SK-MEL-5 (cell line): ENCODE measurements at places on chromosomes 12 and 14. TPM values are rescaled to one million over a fixed set of nuclear protein-coding genes. Genes with fewer than 3 reads are reported as not detected.

- no peak for DNase-seq
Observed at GRCh38 chr14:102629808-102630350, 37.4 kb downstream of the RCOR1 start.

DNA sequence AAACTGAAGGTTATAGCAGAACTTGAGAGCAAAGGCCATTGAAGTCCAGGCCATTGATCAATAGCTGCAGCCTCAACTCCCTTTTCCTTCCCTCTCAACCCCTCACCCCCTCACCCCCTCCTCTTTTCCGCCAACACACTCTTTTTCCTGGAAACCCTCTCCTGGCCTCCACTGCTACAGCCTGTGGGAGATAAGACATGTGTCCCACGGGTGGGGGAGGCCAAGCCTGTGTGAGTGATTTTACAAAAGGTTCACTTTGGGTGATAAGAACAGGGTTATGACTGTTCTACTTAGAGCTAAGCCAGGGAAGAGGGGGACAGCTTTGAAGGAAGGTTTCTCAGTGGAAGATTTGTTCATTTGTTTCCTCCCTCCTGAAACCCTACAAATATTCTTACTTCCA, 9.2 kb upstream of the FGF23 start:
- DNase-seq = no peak

DNA sequence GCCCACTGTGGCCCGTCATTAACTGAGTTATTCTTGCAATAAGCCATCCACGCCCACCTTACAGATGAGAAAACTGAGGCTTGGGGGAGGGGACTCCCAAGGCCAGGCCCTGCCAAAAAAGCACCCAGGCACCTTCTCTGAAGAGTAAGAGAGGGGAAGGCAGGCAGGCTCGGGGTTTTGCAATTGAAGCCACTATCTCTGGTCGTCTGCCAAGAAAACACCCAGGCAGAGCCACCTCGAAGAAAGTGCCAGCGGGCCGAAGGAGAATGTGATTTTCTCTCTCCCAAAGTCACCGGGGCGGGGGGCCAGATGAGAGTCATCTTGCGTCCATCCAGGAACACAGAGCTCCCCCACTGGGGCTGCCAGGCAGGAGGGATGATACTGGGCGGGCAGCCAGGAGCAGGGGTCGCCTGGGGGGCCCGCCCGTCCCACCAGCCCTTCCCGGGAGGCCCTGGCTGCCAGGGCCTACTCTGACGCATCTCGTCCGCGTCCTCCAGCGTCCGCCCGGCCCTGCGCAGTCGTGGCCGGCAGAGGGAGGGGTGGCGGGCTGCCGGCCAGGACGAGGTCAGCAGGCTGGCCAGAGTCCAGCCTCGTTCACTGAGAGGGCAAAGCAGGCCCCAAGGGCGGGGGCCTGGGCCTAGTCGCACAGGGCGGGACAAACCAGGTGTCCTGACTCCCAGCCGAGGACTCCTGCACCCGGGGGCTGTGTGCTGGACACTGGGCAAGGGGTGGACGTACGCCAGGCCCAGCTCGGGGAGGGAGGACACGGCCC, 74.3 kb downstream of the RFLNA start:
- DNase-seq = peak; percentile 67

- DNase-seq = no peak
Observed at GRCh38 chr12:26088998-26089397, 35.8 kb downstream of the BHLHE41 start.

DNA sequence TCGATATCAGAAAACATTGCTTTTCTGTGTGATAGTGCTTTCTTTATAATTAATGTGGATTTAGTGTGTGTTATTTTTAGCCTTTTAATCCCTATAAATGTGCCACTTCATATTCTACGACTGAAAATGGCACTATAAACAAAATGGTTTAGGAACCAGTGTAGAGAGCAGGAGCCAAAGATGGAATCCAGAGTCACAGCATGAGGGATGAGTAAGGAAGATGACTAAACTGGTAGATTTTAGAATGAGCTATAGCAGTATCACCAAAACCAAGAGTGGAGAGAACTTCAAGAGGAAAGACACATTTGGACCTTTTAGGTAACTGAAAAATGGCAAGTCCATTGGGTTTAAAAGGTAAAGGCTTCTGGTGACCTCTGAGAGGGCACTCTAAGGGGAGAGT, 887.2 kb downstream of the NRXN3 start:
- DNase-seq = no peak

GRCh38 chr14:61153431-61153830, 127.7 kb downstream of the TMEM30B start:
- no peak for DNase-seq

DNA sequence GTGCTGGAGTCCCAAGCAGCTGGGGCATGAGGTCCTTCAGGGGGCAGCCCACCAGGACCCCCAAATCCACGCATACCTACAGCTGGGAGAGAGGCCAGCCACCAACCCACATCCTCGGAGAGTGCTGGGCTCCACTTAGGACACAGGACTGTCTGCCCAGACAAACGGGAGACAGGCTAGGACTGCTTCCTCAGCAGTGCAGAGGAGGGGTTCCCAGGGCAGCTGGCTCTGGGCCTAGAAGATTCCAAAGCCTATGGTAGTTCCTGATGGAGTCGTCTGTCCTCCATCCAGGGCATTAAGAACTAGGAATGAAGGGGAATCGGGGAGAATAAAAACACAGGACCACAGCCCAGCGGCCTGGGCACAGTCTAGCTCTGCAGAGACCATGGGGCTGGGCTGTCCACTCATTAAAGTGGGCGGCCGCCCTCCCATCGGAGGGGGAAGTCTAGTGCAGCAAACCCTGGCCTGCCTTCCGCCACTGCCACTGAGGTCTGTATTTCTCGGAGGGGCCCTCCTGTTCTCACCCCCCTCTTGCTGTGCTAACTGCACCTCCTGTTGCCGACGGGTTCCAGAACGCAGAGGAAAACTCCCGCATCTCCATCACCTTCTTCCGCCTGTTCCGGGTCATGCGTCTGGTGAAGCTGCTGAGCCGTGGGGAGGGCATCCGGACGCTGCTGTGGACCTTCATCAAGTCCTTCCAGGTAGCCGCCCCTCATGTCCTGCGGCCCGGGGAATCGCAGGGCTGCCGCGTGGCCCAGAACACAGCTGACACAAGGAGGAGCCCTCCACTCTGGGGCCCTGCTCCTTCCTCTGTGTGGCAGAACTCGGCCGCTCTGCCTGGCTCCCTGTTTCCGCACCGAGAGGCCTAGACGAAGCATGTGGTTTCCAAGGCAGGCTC, 143.5 kb upstream of the FKBP4 start:
- DNase-seq = no peak

GRCh38 chr14:24690492-24690891, 56.5 kb upstream of the GZMB start:
- no peak for DNase-seq

- DNase-seq = no peak
Observed at GRCh38 chr12:131589966-131590365, 120.9 kb upstream of the SFSWAP start.

DNA sequence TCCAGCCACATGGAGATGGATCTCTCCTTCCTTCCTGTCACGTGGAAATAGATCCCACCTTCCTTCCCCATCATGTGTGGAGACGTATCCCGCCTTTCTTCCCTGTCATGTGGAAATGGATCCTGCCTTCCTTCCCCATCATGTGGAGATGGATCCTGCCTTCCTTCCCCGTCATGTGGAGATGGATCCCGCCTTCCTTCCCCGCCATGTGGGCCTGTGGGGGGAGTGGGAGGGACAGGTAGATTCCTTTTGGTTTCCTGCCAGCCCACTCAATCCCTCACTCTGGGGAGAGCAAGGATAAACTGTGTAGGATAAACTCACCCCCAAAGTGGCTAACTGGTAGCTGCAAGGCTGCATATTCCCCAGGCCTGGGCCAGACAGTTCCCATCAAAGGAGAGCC, 31.7 kb upstream of the TDRD9 start:
- DNase-seq = no peak

DNA sequence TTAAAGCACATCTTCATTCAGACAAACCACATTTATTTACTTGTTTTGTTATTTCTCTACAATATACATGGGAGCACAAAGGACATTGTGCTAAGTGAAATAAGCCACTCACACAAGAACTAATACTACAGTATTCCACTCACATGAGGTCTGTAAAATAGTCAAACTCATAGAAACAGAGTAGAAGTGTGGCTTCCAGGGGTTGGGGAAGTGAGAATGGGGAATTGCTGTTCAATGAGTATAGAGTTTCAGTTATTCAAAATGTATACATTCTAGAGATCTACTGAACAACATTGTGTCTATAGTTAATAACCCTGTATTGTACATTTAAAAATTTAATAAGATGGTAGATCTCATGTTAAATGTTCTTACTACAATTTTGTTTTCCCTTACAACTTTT, 88.8 kb downstream of the ATXN7L3B start:
- DNase-seq = no peak

- DNase-seq = no peak
Observed at GRCh38 chr12:25295361-25295760, 44.6 kb upstream of the KRAS start.

GRCh38 chr14:79342942-79343341, 868.4 kb downstream of the DIO2 start:
- DNase-seq = no peak

DNA sequence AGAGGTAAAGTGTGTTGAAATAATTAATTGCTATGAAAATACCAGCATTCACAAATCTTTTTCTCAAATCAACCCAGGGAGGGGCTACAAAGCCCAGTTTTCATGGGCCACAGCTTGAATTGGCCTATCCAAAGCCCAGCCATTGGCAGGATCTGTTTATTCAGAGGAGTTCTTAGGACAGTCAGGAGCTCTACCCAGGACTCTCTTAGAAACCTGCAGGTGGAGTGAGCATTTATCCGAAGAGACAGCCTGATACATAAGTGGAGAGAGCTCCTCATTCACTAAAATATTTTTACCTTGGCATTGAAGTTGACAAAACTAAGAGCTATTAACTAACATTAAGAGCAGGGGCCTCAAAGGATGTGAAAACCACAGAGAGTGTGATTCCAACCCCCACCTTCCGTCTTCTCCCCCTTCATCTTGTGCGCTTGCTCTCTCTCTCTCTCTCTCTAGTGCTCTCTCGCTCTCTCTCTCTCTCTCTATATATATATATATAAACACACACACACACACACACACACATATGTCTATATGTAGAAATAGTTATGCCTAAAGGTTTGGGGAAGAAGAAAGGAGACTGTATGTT, 315.5 kb downstream of the SNAPC1 start:
- DNase-seq = no peak

DNA sequence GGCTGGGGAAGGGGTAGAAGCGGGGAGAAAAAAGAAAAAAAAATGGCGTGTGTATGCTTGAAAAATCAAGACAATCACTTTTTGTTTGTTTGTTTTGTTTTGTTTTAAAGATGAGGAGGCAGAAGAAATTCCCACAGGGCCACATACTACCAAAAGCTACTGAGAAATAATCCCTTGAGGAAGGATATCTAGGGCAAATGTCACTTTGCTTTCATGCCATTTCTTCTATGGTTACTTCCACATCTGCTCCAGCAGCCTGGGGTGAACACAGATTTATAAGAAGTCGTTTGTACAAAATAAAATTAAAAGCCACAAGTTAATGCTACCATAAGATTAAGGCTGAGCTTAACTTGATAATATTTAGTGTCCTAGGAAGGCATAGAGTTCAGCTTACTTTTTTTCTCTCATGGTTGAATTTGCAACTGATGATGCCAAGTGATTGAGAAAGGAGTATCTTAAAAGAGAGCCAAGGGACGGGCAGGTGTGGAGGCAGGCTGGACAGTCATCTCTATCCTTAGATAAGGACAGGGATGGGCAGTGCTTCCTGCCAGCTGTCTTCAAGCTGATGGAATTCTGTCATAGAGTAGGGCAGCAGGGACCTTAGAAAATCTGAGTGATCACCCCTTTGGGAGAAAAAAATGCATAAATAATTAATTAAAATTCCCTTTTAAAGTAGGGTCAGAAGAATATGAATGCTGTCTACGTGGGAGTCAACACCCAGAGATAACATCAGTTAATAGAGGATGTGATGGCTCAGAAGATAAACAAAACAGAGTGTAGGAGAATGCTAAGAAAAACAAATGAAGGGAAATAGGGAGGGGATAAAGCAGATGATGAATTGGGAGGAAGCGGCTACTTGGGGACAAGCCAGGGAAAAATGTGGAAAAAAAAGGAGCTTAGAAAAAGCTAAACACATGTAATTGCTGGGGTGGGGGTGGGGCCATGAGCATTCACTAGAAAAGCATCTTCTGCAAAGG, 57.1 kb downstream of the DYRK2 start:
- no peak for DNase-seq

DNA sequence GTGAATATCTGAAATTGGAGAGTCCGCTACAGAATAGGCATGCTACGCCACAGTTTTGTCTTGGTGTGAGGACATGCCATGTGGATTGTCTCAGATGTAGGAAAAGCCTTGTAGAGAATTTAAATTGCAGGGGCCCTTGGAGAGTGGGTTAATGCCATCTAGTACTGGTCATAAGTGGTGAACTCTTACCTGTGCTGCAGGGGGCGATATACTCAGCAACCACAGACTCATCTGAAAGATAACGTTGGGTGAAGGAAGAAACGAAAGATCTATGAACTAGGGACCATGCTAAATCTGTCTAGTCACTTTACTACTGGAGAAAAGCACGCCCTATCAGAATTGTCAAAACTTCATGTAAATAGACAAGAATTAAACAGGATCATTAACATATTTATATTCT, 33.7 kb upstream of the A2M start:
- DNase-seq = peak; percentile 22

DNA sequence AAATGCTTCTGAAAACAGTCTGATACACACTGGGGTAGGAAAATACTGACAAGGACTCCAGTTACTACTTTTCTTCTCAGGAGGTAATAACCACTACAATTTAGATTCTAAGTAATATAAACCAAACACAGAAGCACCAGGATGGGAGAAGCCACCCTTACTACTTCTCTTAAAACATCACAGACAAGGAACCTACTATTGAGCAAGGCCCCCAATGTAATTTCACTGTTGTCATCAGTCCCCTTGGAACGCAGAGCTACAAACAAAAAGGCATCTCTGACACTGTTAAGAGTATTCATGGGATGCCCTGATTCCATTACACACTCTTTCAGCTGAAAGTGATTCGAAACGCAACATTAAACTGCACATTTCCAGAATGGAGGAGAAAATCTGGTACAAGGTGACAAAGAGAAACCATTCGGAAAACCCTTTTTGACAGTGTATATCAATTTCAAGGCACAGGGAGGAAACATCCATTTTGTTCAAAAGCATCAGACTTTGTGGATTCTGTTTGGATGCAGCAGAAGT, 185.9 kb downstream of the PPM1H start:
- DNase-seq = no peak

GRCh38 chr14:92886337-92886736, 36.6 kb upstream of the CHGA start:
- no peak for DNase-seq

- no peak for DNase-seq
Observed at GRCh38 chr12:59040656-59041055, 120.4 kb upstream of the LRIG3 start.

The LRTM2 gene
- total RNA-seq = not detected in 2 replicates

The CFAP54 gene
- total RNA-seq = 0.05 and 0.40 TPM in 2 replicates

The SLC38A4 gene
- total RNA-seq = not detected in 2 replicates

The LRP1 gene
- 4.2 and 6.4 TPM in 2 replicates for total RNA-seq

The DYRK2 gene
- 27.3 and 28.8 TPM in 2 replicates for total RNA-seq

The GPR68 gene
- not detected in 2 replicates for total RNA-seq

The C14orf39 gene
- total RNA-seq = not detected in 2 replicates
